ENCODE measurements at places on chromosomes 3 and 15.

- no peak for DNase-seq
Measured at GRCh38 chr3:192373032-192373431, 354.3 kb downstream of the FGF12 start.

- no peak for DNase-seq
Measured at GRCh38 chr15:50312636-50313035, 42.4 kb downstream of the GABPB1 start.

GRCh38 chr3:87702600-87702999 lies 356.2 kb downstream of the CGGBP1 start:
- DNase-seq, result no peak

- no peak for DNase-seq
Measured at GRCh38 chr3:41307065-41307464, 107.8 kb downstream of the CTNNB1 start.

- no peak for DNase-seq
Measured at GRCh38 chr3:54717506-54717905, 210.4 kb downstream of the LRTM1 start.
